ENCODE measurements at places on chromosomes 7 and 10.

DNA sequence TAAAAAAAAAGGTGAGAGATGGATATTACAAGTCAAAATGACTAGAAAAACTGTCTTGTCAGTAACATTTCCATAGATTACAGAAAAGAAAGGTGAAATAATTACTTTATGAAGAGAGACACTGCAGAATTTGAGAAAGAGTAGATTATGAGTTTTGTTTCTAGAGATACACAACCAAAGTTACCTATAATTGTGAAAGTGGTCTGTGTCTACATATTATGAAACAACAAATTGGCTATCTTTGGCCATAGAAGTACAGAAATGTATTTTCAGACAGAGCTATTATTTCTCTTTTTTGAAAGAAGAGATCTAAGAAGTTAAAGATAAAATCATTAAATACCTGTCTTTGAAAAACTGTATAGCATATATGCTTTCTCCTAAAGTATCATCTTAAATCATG lies 30.1 kb downstream of the KCND2 start:
- DNase-seq, result no peak

GRCh38 chr7:41994746-41995110 lies 242.3 kb downstream of the GLI3 start:
- DNase-seq, result no peak

DNA sequence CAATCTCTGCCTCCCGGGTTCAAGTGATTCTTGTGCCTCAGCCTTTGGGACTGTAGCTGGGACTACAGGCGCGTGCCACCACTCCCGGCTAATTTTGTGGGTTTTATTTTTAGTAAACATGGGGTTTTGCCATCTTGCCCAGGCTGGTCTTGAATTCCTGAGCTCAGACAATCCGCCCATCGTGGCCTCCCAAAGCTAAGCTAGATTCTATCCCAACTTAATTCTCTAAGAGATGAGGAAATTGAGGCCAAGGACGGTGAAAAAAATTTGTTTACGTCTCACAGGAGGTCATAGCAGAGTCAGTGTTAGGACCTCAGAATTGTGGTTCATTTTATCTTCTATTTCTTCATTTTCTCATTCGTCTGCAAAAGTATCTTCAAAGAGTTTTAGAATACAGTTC lies 6.1 kb downstream of the CCAR1 start:
- no peak for DNase-seq

DNA sequence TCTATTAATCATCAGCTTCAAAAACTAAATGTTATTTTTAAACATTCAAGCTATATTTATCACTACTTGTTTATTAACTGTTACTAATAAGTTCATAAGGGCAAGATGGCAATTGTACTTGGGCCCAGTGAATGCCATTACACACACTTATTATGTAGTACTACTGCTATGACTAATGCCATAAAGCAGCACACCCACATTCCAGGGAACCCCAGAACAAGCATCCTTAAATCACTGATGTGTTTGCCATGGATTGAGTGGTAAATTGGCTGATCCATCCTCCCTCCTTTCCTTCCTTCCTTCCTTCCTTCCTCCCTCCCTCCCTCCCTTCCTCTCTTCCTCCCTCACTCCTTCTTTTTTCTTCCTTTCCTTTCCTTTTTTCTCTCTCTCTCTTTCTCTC lies 37.4 kb upstream of the RSU1 start:
- no peak for DNase-seq

GRCh38 chr10:114057855-114058254 lies 14.2 kb downstream of the ADRB1 start:
- DNase-seq, result no peak

- DNase-seq, result no peak
Observed at GRCh38 chr10:49109669-49110340, 5.5 kb downstream of the VSTM4 start.

GRCh38 chr7:157411580-157411979 lies 74.8 kb downstream of the DNAJB6 start:
- no peak for DNase-seq

DNA sequence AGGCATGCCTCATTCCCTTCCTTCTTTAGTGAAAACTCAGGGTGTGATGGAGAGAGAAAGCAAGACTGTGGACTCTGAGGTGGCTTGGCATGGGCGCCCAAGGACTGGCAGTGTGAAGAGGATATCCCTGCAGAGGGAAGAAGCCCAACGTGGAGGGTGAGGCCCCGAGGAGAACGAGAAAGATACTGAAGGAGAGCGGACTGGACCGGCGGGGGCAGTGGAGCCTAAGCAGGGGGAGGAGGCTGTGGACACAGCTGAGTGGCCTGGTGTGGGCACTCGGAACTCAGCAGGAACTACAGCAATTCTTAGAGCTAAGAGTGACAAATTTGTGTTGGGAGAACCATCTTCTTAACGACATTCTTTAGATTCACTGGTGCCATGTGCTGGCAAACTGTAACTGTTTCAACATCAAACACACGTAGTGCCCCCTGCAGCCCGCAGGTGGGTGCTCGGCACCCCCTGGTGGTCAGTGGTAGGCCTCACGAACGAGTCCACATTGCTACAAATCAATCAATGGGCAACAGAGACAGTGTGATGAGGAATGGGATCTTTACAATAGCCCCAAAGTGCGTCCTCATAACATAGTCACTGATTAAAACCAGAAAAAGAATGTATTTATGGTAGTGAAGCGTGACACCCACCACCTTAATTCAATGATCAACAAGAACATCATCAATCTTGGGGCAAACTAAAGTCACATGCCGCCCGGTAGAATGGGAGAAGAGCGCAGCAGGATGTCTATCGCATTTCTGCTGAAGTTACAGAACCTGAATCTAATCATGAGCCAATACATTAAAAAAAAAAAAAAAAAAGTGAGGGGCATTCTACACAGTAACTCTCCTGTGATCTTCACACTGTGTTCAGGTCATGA lies 2.0 kb upstream of the SFTPA1 start:
- no peak for DNase-seq

- no peak for DNase-seq
Observed at GRCh38 chr10:95247200-95247880, 43.5 kb downstream of the PDLIM1 start.

DNA sequence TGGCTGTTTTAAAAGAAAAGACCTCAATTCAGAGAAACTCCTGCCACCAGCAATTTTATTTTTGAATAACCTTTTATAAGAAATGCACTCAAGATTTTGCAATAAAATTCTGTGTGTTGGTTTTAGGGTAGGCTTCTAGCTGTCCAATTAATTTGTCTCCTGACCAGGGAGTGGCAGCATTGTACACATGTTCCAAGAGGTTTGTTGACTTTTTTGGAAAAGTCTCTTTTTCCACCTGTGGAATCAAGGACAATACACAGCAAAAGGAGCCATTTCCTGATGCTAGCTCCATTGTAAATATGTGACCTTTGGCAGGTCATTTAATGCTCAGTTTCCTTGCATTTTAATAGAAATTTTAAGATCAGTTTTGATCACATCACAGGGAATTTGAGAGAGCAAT lies 1.8 kb downstream of the GIMAP5 start:
- DNase-seq, result no peak

GRCh38 chr7:8255680-8256655 lies 6.0 kb downstream of the ICA1 start:
- DNase-seq, result no peak

- no peak for DNase-seq
Observed at GRCh38 chr10:78388331-78389050, 354.8 kb downstream of the RPS24 start.

- no peak for DNase-seq
Observed at GRCh38 chr7:2608921-2609411, 22.8 kb upstream of the TTYH3 start.

DNA sequence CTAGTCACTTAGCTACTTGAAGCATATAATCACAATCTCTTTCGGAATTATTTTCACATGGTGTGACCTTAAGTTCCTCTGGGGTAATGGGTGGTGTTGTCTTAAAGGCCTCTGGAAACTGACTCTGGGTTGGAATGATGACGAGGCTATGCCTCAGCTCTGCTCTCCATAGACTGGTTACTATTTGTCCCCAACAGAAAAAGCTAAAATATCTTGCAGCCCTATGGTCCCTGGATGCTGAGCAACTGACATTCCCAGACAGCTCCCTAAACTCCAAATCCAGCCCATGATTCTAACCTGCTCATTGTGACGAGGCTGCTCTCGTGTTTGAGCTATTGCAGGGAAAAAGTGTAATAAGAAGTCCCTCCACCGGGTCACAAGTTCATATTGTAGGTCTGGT lies 51.6 kb downstream of the HBP1 start:
- no peak for DNase-seq

DNA sequence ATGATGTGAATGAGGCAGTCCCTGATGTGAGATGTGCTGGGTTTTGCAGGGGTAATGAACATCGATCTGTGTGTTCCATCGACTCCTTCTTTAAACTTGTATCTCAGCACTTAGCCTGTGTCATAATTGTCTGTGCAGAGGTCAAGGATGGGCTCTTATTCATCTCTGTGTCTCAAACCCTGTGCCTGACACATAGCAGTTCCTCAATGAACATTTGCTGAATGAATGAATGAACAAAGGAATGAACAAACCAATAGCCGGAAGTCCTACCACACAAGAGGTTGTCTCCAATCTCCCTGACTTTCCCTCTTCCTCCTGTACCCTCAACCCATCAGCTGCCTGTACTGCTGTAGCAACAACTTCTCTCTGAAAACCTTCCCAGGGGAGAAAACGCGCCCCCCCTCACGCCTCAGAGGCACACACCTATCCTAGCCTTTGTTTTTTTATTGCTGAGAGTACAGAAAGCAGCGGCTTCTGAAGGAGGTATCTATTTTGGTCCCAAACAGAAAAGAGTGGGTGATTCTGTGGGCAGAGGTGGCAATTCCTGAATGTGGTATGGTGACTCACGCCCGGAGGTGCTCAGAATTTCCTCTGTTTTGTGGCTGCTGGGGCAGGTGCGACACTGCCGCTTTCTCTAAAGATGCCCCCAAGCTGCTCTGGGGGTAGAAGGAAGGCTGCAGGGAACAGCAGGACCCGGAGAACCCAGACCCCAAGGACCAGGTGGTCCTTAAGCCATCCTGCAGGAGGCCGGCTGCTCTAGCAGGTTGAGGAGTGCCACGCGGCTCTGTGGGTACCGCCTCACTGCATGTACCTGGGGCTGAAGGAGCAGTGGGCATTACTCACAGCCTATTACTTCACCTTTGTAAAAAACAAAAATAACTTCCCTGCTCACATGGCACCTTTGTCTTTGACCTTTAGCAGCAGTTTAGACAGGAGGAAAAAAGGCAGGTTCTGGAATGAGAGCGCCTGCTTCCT lies 9.6 kb downstream of the IL2RA start:
- no peak for DNase-seq

DNA sequence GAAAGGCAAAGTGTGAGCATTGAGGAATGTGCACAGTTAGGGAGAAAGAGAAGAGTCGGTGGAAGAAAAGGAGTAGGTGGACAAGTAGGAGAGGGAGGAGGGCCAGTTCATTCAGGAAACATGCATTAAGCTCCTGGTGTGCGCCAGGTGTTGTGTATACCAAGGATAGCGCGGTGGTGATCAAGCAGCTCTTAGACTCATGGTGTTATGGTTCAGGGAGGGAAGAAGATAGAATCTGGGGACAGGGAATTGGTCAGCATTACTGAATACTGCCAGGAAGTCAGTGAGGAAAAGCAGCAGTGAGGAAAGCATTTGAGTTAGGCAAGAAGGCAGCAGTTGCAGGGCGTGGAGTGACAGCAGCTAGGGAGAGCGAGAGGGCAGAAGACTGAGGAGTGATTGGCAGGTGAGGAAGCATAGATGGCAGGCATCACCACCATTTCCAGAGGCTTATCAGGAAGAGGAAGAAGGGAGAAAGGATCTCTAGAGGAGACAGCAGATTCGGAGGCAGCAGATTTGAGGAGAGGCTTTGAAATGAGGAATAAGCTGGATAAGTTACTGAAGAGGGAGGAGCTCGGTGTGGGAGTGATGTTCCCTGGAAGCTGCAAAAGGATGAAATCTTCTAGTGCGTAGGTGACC lies 265.6 kb downstream of the GFRA1 start:
- no peak for DNase-seq

- DNase-seq, result no peak
Observed at GRCh38 chr7:16212610-16213009, 208.7 kb downstream of the CRPPA start.

- DNase-seq, result no peak
Observed at GRCh38 chr7:87473986-87474385, 1.5 kb downstream of the ABCB4 start.

DNA sequence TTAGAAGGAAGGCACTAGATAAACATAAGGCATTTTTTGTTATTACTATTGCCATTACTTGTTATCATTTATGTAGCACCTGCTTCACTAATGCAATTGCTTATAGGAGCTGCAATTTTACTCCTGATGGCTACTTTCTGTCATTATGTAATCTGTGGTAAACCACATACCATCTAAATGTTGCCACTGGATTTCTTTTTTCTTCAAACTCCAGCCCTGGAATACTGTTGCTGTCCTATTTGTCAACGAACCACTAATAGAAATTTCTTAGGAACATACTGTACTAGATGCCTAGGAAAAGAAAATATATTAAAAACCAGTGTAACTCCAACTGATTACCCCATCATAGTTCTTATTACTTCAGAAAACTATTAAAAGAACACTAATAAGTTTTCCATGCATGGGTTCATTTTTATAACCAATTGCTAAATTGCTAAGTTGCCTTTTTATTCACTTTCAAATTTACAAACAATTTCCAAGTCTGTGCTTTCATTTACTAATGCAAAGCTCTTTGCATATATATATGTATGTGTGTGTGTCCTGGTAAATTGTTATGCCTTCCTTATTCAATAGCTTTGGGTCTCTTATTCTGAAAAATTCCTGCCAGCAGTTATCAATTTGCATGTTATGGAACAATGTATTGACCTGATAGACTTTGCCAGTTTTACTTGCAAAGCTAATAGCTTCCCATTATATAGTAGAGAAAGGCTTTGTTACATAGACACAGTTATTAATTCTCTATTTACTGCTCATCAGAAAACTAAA lies 287.4 kb downstream of the EXOC4 start:
- DNase-seq, result no peak

GRCh38 chr10:48720611-48721010 lies 35.9 kb downstream of the WDFY4 start:
- DNase-seq, result no peak

DNA sequence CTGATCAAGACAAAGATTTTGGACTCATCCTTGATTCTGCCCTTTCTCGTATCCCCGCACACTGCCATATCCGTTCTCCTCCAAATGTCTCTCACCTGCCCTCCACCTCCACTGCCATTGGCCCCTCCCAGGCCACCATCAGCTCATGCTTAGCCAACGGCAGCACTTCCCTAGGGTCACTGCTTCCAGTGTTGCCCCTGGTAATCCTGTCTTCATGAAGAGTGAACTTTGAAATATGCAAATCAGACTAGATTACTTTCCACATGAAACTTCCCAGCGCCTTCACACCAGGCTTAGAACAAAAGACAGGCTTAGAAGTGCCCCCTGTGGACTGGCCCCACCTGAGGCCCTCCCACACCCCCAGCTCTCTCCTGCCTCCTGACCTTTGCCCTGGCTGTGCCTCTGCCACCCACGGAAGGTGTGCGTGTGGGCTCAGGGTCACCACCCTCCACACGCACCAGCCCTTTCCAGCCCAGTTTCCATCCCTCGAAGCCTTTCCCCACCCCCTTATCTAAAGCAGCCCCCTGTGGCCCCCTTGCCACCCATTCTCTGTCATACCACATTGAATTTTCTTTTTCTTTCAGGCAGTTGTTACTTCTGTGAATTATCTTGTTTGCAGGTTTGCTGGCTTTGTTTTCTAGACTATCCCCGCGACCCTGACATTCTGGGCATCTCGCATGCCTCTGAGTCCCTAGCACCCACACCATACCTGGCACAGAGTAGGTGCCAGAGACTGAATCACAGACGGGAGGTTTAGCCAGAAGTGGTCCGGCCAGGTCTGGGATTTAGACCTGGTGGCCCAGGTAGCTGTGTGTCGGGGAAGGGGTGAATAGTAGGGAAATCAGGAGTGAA lies 26.8 kb upstream of the C10orf53 start:
- DNase-seq, result no peak
